ENCODE measurements at places on chromosomes 1 and 21.

DNA sequence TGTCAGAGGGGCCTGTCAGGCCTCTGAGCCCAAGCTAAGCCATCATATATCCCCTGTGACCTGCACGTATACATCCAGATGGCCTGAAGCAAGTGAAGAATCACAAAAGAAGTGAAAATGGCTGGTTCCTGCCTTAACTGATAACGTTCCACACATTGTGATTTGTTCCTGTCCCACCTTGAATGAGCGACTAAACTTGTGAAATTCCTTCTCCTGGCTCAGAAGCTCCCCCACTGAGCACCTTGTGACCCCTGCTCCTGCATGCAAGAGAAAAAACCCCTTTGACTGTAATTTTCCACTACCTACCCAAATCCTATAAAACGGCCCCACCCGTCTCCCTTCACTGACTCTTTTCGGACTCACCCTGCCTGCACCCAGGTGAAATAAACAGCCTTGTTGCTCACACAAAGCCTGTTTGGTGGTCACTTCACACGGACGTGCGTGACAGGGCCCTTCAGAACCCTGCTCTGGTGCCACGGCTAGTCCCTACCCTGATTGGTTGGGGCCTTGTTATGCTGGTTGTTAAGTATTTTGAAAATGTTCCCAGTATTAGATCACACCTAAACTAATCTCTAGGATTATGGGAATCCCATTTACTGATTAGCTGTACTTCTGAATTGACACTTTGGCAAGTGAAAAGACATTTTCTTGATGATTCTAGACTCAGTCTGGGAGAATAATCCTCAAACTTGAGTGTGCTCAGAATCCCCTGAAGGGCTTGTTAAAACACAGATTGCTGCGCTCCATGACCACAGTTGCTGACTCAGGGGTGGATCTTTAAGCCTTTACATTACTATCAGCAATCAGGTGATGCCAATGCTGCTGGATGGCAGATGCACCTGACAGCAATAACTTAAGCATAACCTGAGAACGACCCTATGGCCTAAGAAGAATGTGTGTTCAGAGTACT lies 28.8 kb upstream of the SPATA6 start:
- DNase-seq, result no peak

DNA sequence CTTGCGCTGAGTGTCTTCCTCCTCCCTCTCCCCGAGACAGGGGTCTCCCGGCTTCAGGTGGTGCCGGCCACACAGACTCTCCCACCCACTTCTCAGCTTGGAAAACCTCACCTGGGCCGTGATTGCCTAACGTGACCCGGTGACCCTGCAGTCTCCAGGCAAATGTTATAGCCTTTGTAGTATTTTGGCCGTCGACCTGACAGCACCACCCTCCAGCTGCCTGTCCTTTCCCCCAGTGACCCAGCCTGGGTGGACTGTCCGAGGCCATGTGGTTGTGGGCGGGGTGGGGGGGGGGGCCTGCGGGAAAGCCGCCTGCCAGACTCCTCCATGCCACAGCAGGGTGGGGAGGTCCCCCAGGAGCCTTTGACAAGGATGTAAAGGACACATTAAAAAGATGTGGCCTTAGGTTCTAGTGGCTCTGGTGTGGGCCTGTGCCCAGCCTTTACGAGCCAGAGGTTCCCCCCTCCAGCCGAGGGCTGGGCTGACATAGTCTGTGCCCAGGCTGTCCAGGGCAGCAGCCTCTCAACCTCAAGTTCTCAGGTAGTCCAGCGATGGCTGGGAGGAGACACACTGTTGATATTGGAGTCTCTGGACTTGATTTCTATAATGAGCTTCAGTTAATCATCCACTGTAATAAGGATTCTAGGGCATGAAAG lies 8.1 kb downstream of the TOR3A start:
- DNase-seq, result no peak

DNA sequence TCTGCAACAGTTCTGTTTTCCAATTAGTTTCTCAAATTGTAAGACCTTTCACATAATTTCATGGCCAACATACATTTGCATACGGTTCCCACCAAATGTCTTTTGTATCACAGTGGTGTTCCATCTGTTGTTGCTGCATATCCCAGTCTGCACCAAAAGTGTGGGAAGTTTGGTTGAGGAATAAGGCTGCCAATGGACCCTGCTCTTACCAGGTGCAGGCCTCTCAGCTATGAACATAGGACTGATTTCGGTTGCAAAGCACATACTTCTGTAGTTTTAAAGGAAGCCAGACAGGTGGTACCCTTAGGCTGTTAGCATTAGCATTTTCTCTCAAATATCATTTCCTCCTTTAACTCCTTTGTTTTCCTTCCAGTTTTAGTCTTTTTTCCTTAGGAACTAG lies 33.8 kb downstream of the ADGRL4 start:
- DNase-seq, result no peak

DNA sequence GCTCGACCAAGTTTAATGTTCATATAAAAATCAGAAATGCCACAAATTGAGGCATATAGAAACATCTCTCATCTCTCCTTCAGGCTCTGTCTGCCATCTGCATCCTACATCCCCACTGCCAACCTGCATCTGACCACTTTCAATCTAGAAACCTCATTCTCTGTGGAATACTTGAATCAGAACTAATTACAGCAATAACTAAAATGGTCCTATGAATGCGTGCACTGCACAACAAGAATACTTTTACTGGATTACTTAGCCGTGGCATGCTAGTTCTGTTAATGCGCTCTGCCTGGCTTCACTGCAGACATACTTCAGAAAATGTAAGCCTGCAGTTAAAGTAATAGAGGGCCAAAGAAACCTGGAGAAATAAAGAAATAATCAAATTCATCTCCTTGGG lies 89.8 kb upstream of the NR5A2 start:
- no peak for DNase-seq

DNA sequence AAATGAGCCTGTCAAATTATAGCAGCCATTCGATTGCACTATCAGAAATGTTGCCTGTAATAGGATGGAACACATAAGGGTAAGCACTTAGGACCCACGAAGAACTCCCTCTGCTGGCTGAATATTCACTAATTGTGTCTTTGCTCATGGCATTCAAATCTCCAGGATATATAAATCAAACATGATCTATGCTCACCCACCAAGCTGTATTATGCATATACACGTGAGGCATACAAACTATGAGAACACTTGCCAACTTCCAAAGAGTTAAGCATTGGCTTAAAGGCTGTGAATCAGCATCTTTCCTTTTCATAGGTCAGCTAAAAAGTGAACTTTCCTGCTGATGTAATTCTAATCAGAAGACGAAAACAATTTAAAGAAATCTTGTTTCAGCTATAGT lies 34.5 kb downstream of the TMPRSS15 start:
- no peak for DNase-seq

- DNase-seq, result peak; percentile 93
These were observed 57.3 kb downstream of the MAB21L3 start for GRCh38 chr1:116168277-116169032.

GRCh38 chr1:185807275-185807674 lies 73.1 kb downstream of the HMCN1 start:
- DNase-seq, result no peak

DNA sequence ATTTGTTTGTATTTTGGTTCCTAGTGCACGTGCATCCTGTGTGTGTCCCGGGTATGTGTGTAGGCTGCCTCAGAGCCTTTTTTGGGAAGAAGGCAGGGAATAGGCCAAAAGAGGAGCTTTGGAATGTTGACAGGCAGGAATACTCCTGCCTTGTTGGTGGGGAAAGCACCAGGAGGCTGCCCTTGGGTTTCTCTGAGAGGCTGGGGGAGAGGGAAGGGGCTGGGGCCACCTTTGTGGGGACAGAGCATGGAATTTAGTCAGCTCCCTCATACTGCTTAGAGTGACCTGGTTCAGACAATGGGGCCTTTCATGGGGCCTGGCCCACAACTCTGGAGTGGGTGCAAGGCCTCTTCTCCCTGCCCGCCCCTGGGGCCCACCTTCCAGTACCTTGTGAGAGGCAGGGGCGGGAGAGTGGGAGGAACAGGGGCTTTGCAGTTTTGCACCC lies 31.3 kb downstream of the ACOT11 start:
- peak; percentile 52 for DNase-seq

- no peak for DNase-seq
These were observed 489.3 kb upstream of the RUNX1 start for GRCh38 chr21:35538386-35538785.

- no peak for DNase-seq
These were observed 26.2 kb downstream of the HEYL start for GRCh38 chr1:39613250-39613649.

DNA sequence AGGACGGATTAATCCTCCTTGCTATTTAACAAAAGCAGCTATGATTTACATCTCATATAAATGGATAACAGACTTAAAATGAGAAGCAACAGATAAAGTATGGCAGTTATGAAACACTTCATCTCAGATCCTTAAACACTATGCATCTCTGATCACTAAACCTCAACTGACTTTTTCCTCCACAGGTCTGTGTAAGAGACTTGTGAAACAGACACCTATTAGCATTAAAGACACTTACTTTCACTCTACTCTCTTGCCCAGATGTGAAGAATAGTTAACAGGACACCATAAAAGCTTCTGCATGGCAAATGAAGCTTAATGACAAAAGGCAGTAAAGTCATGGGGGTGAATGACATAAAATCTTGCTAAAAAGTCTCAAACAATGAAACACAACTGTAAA lies 6.2 kb downstream of the LIN9 start:
- no peak for DNase-seq

- peak; percentile 34 for DNase-seq
These were observed 22.5 kb downstream of the WNT3A start for GRCh38 chr1:228029281-228029680.

DNA sequence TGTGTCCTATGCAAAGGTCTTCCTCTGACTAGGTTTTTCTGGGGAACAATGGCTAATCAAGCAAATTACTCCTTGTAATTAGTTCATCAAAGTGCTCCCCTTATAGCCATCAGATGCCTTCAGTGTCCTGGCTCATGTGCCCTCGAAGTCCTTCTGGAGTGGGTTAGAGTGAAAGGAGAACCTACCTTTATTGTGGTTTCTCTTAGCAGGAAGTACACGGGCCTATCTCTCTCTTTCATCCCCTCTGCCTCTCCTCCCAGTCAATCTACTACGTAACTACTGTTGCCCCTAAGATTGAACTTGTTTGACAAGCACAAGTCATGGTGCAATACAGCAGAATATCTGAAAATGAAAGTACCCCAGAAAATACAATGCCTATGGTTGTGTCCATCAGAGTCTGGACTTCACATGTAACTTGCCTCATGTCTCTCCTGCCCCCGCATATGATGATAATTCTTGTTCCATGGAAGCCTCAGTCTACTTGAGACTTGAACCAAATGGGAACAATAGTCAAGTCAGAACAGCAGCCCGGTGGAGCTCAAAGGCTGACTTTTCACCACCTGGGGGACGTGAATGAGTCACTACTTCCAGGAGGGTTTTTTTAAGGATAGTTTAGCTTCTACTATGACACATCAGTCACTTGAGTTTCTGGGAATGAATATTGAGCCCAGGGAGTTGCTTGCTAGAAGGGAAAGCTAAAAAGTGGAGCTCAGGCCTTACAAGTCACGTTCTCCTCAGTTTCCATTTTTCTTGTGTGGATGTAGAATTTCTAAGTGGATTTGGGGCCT lies 243.6 kb downstream of the TNR start:
- no peak for DNase-seq

GRCh38 chr1:2412773-2413494 lies 570 bp upstream of the PEX10 start:
- DNase-seq, result no peak

- DNase-seq, result no peak
These were observed 47.0 kb downstream of the EXO1 start for GRCh38 chr1:241895013-241895412.

- peak; percentile 93 for DNase-seq
These were observed 10.0 kb upstream of the FAAP20 start for GRCh38 chr1:2204415-2205190.

- no peak for DNase-seq
These were observed 361.1 kb downstream of the TGFB2 start for GRCh38 chr1:218705911-218706893.

- DNase-seq, result no peak
These were observed 162.3 kb downstream of the VAV3 start for GRCh38 chr1:107802654-107803053.

DNA sequence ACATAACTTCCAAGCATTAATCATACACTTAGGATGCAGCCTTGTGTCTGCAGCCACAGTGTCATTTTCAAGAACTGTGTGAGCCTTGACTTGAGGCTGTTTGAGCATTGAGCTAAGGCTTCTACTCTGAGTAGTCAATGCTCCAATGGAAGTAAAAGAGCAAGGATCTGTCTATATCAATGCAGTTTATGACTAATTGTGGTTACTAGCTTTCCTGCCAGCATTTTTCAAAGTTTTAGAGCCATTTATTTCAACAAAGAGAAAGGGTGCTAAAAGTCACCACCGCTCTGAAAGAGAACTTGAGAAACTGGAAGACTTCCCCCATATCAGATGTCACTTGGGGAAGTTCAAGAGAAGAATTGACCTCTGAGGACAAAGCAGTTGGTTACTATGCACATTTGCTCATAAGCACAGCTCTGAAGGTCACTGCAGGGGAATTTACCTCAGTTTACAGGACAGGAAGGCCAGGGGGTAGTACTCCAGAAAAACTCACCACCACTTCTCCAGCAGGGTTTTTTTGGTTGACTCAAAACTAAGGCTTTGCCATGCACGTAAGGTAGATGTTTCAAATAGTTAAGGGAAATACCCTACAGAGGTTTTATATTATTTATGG lies 24.5 kb upstream of the RGS1 start:
- DNase-seq, result no peak

- DNase-seq, result no peak
These were observed 538.5 kb downstream of the KIF26B start for GRCh38 chr1:245693116-245693793.

GRCh38 chr1:171128463-171128862 lies 37.8 kb downstream of the FMO3 start:
- no peak for DNase-seq

DNA sequence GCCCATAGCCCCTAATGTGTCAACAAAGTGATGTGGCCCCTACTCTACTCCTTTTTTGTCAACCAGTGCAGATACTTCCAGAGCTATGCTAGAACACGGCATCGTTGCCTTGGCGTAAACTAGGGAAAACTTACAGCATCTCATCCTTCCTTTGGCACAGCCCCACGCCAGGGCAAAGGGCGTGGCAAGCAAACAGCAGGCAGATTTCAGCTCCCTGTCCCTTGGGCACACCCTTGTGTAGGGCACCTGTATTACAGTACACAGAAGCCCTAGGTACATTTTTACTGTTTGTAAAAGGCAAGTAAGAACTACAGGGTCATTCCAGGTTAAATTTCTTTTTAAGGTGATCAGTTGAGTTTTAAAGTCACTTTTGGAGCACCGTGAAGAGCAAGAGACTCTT lies 29.3 kb downstream of the PRDX6 start:
- no peak for DNase-seq

GRCh38 chr1:177824508-177824982 lies 145.3 kb downstream of the SEC16B start:
- no peak for DNase-seq

GRCh38 chr1:101098907-101099306 lies 73.3 kb upstream of the DPH5 start:
- no peak for DNase-seq

GRCh38 chr1:232555494-232556210 lies 74.3 kb downstream of the SIPA1L2 start:
- DNase-seq, result no peak

GRCh38 chr1:151819976-151820623 lies 11.5 kb downstream of the RORC start:
- no peak for DNase-seq

GRCh38 chr1:3746389-3746829 lies 5.8 kb upstream of the CCDC27 start:
- no peak for DNase-seq

GRCh38 chr1:76110666-76111065 lies 36.1 kb downstream of the ST6GALNAC3 start:
- DNase-seq, result no peak

- DNase-seq, result peak; percentile 57
These were observed 6.6 kb downstream of the SKI start for GRCh38 chr1:2234762-2235113.
